Activated naive CD8-positive, alpha-beta T cell treated with anti-CD3 and anti-CD28 coated beads for 36 hours (primary cell): ENCODE measurements at places on chromosomes 1 and 21. TPM values are rescaled to one million over a fixed set of nuclear protein-coding genes. Genes with fewer than 3 reads are reported as not detected.

- DNase-seq, result no peak
These were observed 55.1 kb downstream of the HFM1 start for GRCh38 chr1:91349524-91349923.

GRCh38 chr1:224670506-224670905, 54.4 kb downstream of the CNIH3 start:
- DNase-seq, result no peak

GRCh38 chr1:201575912-201576311, 37.0 kb downstream of the NAV1 start:
- DNase-seq, result no peak

- no peak for DNase-seq
These were observed 108.9 kb upstream of the ZBTB40 start for GRCh38 chr1:22342734-22343191.

Gene KMO
- 0.34 TPM for total RNA-seq

Gene DFFA
- 103 TPM for total RNA-seq

Gene EFNA1
- 0.74 TPM for total RNA-seq

DNA sequence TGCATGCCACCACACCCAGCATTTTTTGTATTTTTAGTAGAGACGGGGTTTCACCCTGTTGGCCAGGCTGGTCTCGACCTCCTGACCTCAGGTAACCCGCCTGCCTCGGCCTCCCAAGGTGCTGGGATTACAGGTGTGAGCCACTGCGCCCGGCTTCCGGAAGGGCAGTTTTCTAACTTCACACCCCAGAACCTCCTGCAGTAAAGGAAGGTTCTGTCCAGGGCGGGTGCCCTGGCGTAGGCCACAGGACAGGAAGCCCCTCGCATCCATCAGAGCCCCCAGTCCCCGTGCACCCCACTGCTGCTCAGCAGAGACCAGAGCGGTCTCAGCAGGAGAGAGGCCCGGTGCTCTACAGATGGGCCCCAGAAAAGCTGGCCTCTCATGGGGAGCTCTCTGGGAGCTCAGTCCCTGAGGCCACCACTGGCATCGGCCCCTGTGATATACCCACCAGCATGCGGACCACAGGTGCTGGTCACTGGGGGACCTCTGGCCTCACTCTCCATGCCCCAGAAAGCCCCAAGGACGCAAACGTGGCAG, 4.1 kb upstream of the DNMT3L start:
- DNase-seq, result no peak

Gene KCNE2
- not detected for total RNA-seq

DNA sequence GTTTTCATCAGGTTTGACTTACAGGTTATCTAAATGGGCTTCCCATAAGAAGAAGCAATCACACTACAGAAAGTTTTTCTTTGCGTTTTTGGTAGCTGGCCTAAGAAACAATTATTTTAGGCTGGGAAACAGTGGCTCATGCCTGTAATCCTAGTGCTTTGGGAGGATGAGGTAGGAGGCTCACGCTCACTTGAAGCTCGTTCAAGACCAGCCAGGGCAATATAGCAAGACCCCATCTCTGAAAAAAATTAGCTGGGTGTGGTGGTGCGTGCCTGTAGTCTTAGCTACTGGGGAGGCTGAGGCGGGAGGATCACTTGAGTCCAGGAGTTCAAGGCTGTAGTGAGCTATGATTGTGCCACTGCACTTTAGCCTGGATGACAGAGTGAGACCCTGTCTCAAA, 1.6 kb upstream of the REN start:
- DNase-seq, result no peak

DNA sequence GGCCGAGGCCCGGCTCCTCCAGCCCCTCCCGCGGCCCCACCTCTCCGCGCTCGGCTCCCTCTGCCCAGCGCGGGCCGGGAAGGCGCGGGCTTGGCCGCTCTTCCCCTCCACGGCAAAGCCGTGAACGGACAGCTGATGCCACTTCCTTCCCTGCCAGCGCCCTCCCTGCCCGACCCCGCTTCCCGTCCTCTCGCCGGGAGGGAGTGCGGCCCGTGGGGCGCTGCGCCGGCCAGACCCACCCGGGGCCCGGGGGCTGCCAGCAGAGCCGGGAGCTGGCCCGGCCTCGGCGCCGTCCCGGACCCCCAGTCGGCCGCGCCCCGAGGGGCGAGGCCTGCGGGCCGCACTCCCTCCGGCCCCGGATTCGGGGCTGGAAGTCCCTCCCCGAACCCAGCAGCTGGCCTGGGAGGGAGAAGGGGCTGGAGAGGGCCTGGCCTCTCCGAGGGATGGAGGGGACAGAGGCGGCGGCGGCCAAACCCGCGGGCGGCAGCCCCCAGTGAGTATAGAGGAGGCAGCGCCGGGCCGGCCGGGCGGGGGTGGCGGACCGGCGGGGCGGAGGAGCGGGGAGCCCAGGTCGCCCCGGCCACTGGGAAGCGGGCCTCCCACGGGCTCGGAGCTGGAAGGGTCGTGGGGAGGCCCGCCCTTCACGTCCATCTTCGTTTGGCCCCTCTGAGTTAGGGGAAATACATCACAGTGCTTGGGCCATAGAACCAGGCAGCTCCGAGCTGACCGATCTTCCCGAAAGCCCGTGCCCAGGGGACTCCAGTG, at the start of gene KIAA1614:
KIAA1614 (plus strand) TSS at position 97 of the 765 bp plus-strand sequence; CDS start at position 444, 347 bp downstream.
- no peak for DNase-seq

DNA sequence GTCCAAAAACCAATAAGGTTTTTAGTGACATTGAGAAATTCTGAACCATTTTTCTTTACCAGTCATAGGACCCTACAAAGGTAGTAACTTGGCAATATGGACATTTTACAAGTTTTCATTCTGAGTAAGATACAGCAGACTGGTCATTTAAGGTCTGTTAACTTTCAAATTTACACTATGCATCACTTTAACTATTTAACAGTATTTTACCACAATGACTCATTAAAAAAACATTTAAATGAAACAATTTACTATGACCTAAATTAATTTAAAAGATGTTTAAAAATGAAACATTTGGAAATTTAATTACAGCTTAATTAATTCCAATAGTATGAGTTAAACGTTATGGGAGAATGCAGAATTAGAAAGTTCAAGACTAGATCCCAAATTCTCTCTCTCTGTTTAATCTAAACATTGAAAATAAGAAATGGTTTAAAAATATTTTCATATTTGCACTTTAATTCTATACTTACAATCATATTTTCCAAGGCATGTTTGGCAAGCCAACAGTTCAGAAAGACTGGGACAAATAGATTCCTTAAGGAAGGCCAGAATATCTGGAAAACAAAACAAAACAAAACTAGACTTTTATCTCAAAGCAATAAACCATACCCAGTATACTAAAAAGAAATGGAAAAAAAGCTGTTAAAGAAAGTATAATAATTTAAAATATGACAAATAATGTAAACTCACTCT, 140.9 kb downstream of the KCNT2 start:
- DNase-seq, result no peak

DNA sequence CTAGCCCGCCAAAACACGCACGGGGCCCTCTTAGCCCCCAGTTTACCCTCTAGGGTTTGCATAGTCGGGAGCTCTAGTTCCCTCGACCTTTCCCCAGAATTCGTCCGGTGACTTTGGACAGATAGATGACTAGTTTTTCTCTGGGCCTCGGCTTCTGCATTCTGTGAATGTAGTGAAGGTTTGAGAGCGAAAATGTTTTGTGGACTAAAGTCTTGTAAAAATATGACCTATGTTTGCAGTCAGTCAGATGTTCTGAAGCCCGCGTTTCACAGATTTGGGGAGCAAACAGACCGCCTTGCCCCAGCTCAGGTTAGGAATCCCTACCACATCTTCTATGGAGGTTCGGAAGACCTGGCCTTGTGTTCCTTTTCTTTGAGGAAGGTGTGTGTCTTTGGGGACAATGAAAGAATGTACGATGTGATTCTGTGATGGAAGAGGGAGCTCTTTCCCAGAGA, 401 bp downstream of the UQCRH start:
- no peak for DNase-seq

- no peak for DNase-seq
These were observed 11.2 kb downstream of the KANK4 start for GRCh38 chr1:62307895-62308492.

Gene SPRR5
- total RNA-seq, result not detected

Gene CRP
- not detected for total RNA-seq
